ENCODE measurements at places on chromosomes 12 and 14. TPM values are rescaled to one million over a fixed set of nuclear protein-coding genes. Genes with fewer than 3 reads are reported as not detected.

The SLC10A1 gene
- total RNA-seq: not detected

The ANKRD33 gene
- total RNA-seq: not detected

DNA sequence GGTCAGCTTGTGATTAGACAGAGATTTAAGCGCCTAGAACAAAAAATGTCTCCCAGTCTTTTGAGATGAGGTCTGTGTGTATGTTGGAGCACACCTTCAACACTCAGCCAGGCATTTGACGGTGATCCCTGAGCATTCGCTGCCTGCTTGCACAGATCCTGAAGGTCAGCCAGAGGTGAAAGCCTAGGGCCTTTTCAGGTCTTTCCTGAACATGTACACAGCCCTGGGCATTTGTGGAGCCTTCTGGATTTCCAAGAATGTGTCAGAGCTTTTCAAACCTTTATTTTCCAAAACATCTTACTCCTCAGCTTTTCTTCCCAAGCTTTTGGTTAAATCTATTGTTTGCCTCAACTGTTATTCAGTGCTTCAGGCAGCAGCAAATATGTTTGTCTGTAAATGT lies 59.1 kb upstream of the AMN start:
- no peak overlapping the region for H3K27ac ChIP-seq
- H3K4me1 ChIP-seq: peaks cover 8% of the 10 kb centered on the region
- peaks cover 28% of the 10 kb centered on the region for H3K36me3 ChIP-seq
- DNase-seq: no peak
- H3K27me3 ChIP-seq: no peaks in the 10 kb centered on the region

The EEA1 gene
- total RNA-seq: 27.7 TPM

DNA sequence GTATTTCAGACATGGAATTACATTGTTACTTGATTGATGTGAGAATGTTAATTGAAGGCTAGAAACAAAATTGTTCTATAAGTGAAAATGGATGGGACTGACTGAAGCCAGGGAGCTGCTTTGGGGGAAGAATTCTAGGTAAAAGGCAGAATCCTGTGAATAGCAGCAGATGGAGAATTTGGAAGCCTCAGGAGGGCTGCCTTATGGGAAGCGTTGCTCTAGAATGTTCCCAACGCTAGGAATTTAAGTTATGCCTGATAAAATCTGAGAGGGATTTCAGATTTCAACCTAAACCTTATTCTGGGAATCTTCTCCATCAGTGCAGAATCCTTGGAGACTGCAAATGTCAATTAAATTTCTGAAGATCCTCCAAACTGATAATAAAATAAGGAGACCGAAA lies 858.2 kb upstream of the FLRT2 start:
- no peaks in the 10 kb centered on the region for H3K27me3 ChIP-seq
- no peak for DNase-seq
- H3K4me1 ChIP-seq: no peaks in the 10 kb centered on the region
- H3K4me3 ChIP-seq: no peak overlapping the region

All from GM12878 (cell line).